Pons (tissue), 1 donor: ENCODE measurements at places on chromosomes 4 and X.

DNA sequence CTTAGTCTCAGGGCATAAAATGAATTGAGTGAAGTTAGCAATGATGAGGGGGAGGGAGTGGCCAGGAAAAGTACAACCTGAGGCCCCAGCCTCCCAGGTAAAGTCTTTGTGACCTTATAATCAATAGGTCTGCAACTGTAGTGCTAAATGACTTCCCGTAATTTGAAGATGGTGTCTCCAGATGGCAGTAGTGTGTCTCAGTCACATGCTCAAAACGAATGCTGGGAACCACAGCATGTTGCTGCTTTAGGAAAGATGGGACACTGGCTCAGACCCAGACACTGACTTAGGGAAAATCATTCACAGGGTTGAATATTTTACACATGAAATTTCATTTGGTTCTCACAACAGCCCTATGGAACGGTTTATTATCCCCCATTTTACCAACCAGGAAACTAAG is 10.3 kb downstream of the SRPX2 start:
- DNase-seq, result no peak

- no peak for DNase-seq
Observed at GRCh38 chrX:10015723-10016518, 48.8 kb downstream of the CLDN34 start.

DNA sequence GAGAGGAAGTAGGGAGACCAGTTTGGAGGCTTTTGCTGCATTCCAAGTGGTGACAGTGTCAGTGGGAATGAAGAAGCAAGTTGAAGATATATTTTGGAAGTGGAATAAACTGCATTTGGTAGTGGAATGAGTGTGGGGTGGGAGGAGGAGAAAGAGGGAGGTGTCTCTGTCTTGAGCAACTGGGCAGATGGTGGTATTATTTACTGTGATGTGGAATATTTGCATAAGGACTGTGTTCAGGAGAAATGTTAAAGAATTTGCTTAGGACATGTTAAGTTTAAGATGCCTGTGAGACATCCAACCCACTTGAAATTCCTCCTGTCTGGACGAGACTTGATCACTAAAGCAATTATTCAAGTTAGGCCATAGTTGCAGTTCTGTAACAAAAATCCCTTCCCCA is 448.9 kb upstream of the AMOT start:
- DNase-seq, result no peak

GRCh38 chrX:129529685-129530281 is 6.5 kb upstream of the SMARCA1 start:
- no peak for DNase-seq

DNA sequence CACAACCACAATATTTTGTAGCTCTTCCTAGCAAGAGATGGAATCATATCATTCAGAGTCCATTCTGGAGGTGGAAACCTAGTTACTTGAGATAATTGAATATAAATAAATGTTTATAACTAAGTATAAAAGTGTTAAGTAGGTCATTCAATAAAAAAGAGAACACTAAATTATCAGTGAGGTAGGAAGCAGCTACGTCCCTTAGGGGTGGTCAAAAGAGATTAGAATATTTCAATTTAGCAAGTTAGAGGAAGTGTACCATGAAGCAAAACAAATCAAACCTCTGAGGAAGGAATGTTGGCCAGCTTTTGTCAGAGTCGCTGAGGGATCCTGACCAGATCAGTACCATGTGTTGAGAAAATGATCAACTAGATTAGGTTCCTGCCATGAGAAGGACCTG is 38.0 kb downstream of the GK2 start:
- DNase-seq, result no peak

GRCh38 chr4:89579771-89580170 is 257.2 kb downstream of the SNCA start:
- DNase-seq, result no peak

- no peak for DNase-seq
Observed at GRCh38 chrX:116863029-116863428, 400.3 kb upstream of the CT83 start.

DNA sequence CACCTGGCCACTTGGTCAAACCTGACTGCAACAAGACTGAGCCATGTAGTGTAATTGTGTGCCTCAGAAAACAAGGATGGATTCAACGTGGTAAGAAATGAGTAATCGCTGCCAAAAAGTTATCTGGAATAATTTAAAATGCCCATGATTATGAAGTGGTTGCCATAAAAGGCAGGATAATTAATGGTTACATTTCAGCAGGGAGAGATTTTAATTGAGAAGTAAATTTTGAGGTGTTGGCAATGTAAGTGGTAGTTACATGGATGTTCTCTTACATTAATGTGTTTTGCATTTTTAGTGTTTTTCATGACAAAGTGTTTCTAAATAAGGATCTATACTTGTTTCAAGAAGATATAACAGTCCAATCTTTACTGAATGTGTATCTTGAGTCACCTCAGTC is 15.7 kb downstream of the HAUS3 start:
- DNase-seq, result no peak
